CD4-positive, alpha-beta T cell (primary cell): ENCODE measurements at places on chromosomes 5 and 9.

DNA sequence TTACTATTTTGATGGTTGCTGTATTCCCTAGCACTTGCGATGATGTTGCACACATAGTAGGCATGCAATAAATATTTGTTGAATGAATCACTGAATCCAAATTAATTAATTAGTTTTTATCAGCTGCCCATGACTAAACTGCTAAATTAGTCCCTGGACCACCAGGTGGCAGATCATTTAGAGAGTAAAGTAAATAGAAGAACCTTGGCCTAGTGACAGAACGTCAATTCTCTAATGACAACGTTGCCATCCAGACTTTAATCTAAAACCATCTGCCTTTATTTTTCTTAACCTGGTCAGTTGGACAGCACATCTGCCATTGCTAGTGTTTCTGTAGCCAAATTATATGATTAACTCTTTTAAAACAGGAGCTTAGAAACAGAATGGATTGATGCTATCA is 457.5 kb downstream of the KIF4B start:
- no peak for DNase-seq

DNA sequence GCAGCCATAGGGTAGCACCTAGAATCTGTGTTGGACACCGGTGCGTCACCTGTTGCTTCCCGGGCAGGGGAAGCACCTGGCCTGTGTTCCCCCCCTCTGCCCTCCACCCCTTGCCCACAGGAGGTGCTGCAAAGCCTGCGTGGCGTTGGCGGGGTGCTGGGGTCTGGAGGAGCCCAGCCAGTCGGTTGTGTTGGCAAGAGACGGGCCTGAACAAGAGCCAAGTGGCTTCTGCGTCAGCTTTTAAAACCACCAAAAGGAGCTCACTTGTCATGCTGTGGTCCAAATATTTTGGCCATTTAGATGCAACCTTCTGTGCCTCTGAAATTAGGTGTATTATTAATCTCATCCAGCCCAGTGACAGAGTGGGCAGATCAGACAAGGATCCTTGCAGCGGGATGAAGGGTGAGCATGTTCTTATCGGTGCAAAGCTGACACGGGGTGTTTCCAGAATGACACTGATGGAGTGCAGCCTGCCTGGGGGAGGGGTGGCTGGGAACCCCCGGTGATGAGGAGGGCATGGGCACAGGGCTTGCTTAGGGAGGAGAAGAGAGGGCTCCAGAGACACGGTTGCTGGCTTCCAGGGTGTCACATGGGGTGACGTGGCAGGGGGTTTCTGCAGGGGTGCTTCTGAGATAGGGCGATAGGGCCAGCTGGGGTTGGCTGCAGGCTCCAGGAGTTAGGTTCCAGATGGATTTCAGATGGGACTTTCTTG is 9.7 kb upstream of the RXRA start:
- DNase-seq = no peak

DNA sequence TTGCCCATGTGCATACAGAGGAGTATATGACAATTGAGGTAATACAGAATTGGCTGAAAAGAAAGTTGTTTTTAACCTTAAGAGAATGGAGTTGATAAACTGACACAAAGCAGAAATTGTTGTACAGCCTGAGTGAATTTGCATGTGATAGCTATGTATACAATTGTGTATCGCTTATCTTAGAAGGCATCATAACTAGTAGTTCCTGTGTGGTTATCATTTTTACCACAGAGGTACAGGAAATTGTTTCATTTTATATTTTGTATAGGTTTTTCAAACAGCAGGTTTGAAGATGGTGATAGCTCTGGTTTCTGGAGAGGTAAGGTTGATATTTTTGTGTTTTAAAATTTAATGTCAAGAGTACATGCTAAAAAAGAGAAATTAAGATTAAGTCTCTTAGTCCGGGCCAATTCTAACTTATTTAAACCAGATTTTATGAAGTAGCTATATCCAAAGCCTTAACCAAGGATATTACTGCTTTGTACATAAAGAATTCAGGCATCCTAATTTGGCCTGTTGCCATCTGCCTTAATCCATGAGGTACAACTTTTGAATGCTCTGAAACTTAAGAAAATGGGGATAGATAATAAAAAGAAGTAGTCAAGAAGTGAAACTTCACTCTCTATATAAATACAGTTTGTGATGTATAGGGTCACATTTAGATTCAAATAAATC is 26.0 kb downstream of the DDX4 start:
- DNase-seq = no peak

GRCh38 chr9:14453286-14453685 is 139.3 kb upstream of the NFIB start:
- no peak for DNase-seq

DNA sequence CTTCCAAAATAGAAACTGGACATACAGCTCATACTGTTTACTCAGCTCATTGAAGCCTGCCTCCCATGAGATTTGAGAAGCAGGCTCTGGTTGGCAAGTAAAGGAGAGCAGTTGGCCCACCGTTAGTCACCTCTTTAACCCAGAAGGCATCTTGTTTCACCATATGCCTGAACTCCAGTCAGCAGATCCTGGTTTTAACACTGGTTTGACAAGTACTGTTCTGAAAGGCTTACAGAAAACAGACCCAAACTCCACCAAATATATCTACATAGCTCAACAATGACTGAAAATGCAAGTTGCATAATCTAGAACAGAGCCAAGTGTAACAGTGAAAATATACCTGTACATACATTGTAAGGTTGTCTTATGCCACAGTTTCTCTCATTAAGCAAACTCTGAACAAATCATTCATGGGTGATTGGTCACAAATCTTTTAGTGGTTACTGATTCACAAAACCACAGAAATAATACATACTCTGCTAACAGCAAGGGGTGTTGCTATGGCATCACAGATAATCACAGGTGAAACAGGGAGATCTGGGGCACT is 198.8 kb downstream of the BNC2 start:
- no peak for DNase-seq

- DNase-seq = no peak
Measured at GRCh38 chr9:89808756-89809181, 204.0 kb downstream of the GADD45G start.

DNA sequence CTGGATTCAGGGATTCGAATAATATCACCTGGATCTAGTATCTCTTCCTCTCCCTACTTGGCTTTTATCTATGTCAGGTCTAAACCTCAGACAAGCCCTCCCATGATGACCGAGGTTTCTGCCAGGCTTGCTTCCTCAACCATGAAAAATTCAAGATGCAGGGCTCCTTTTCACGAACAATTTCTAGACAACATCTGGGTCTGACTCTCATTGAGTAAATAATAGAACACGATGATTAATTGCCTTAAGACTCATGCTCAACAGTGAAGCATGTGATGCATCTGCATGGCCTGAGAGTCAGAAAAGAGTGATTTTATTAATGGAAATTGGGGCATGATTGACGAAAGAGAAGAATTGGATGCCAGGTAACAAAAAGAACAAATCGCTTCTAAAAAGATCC is 277.2 kb upstream of the ZNF608 start:
- DNase-seq = no peak

GRCh38 chr5:150141544-150142184 is 14.0 kb downstream of the PDGFRB start:
- DNase-seq = no peak

DNA sequence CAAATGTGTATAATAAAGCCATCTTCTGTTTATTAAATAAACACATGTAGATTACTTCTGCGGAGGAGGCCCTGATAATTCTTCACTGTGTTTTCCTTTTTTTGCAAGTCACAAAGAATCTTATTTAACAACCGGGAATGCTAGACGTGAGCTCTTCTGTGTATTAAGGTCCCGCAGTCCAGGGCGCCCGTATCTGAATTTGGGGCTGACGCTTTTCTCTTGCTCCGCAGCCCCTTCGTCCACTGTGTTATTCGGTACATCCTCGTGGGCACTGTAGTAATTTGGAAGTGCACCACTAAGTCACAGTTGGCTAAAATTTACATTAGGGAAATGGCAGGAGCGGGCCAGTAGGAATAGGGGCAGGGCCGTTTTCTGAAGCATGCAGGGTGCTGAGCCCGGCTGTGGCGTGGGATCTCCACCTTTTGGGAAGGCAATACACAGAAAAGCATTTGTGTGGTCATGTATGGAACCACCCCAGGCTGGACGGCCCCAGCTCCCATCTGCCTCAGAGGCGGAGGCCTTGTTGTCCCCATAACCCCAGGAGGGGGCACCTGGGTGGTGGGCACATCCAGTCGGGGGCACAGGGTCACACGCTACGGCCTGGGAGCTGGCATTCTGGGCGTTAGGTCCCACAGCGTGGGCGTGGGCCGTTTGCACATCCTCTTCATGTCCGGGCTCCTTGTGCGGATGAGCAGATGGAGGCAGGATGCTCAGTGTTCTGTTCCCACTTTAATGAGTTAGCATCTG is 258.7 kb upstream of the IRX4 start:
- DNase-seq = no peak

DNA sequence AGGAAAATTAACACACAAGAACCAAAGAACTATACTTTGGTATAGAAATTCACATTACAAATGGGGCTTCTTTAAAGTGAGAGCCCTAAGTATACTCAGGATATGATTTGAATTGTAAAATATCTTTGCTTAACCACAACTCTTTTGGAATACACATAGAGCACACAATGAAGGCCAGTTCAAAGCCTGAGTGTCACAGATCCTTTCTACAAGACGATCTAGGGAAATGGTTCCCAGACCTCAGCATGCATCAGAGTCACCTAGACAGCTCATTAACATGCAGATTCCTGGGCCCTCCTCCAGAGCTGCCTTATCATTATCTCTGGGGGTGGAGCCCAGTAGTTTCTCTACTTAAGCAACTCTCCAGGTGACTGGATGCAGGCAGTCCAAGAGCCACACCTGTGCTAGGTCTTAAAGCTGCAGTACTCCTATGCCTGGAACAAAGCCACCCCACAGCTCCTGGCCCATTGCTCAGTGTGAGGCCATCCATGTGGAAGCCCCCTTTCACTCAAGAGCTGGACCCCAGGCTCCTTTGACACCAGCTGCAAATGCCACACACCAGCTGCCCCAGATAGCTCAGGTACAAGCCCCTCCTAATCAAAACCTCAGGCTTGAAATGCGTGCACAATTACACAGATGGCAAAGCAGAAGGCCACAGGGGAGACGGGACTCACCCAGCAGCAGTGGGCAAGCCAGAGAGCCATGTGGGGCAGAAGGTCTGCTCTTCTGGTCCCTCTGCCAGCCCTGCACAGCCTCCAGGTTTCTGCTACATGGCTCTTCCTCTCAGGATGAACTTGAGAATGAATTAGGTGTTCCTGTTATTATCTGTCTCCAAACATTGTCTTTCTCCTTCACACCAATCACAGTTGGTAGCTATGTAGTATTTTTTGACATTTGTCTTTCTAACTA is 106.1 kb downstream of the SH3TC2 start:
- DNase-seq = no peak

DNA sequence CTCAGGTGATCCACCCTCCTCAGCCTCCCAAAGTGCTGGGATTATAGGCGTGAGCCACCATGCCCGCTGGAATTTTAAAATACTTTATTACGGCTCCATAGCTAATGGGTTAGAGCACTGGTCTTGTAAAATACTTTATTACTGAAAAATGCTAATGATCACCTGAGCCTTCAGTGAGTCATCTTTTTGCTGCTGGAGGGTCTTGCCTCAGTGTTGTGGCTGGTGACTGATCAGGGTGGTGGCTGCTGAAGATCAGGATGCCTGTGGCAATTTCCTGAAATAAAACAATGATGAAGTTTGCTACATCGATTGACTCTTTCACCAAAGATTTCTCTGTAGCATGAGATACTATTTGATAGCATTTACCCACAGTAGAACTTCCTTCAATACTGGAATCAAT is 26.0 kb upstream of the GNE start:
- no peak for DNase-seq

- DNase-seq = no peak
Measured at GRCh38 chr9:132062806-132063205, 16.9 kb downstream of the MED27 start.

- no peak for DNase-seq
Measured at GRCh38 chr5:15722305-15722704, 222.3 kb downstream of the FBXL7 start.

DNA sequence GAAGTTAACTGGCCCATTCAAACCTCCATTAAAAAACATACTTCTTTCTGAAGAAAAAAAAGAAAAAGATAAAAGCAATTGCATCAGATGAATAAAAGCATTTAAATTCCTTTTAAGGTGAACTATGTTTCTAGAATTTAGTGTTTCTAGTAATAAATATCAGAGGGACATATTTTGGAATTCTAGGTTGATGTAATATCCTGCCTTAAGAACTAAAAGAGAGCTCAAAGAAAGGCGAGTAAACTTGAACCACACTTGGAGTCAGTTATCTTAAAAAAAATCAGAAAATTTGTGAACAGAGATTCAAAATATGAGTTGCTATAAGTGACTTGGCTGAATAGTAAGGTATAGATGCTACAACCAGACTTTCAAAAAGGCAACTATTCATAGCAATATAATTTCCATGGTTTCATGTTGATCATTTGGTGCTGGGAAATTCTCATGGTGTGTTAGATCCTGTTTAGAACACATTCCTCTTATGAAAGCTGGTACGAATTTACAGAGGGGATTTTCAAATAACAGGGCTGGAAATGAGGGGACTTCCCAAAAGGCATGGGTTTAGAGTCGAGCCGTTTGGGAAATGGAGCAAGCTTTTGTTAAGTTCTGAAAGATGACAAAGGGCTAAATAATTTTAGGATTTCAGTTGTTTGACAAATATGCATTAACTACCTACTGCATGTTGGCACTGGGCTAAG is 37.6 kb upstream of the RAI14 start:
- DNase-seq = no peak

GRCh38 chr9:25117791-25118190 is 560.5 kb downstream of the TUSC1 start:
- no peak for DNase-seq

- no peak for DNase-seq
Measured at GRCh38 chr9:36603006-36603405, 30.3 kb downstream of the MELK start.

DNA sequence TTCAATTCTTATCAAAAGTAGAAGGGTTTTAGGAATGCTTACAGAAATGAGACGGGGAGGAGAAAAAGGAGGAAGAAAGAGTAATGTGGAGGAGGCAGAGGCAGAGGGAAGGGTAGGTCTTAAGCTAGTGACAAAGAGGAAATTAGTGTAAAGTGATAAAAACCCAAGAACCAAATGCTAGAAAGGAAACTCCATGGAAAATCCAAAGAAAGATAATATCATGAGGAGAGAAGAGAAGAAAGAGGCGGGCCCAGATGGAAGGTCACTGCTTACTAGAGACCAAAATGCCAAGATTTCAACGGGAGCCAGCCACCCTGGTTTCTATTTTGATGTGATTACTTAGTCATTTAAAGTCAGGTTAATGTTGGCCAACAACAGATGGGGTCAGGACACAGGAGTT is 68.6 kb upstream of the IL12B start:
- DNase-seq = no peak

- peak; percentile 89 for DNase-seq
Measured at GRCh38 chr9:137236238-137236935, 4.7 kb upstream of the TUBB4B start.

- no peak for DNase-seq
Measured at GRCh38 chr5:134281081-134281480, 55.2 kb upstream of the PPP2CA start.

GRCh38 chr5:74919487-74919886 is 53.3 kb upstream of the FAM169A start:
- no peak for DNase-seq

DNA sequence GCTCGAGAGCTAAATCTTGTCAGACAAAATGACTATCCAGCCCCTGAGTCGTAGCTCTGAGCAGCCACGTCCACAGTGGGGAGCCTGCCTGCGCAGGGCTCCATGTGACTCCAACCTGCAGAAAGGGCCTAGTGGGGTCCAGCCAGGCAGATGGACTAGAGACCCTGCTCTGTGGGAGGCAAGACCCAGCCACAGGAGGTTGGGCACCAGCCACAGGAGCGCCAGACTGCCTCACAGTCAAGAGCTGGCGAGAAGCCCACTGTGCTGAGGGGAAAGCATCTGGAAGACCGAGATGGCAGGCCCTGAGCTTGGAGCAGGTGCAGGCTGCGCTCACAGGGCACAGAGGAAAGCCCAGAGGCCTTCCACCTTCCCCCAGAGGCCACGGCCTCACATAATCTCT is 61.4 kb downstream of the C5orf15 start:
- DNase-seq = no peak
